MM.1S (cell line): ENCODE measurements at places on chromosomes 16 and 17.

GRCh38 chr17:53313746-53314145, 509.0 kb upstream of the KIF2B start:
- no peak for DNase-seq

DNA sequence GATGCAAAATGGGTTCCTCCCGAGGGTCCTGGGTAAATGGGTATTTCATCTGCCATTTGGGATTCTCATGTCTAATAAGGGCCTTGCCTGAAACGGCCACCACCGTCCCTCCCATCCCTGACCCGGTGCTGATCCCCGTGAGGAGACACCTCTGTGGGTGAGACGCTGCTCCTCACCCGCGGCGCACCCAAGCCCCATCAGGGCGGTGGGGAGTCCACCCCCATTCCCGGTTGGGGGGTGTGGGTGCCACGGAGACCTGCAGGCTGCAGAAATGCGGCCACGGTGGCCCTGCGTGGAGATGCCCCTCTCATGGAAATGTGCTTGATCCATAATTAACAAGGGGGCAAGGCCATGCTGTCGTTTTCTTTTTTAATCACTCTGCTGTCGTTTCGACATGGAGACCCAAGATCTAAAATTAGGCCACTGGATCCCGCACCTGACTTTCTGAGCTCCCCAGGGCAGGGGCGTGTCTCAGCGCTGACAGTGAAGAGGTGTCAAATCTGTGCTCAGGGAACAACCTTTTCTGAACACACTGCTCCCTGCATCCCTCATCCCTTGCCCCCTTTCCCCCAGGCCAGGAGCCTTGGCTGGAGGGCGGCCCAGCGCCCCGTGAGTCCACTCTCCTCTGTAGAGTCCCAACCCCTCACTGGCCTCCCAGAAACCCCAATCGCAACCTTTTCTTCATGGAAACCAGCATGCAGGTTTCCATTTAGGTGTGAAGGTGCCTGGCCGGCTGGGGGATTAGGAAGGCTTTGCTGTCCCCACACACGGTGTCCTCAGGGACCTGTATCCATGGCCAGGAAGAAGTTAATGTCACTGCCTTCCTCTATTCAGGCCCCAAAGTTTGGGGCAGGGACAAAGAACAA, 38.9 kb downstream of the PEMT start:
- no peak for DNase-seq

GRCh38 chr17:59332749-59333377, 1.4 kb downstream of the YPEL2 start:
- DNase-seq: no peak

DNA sequence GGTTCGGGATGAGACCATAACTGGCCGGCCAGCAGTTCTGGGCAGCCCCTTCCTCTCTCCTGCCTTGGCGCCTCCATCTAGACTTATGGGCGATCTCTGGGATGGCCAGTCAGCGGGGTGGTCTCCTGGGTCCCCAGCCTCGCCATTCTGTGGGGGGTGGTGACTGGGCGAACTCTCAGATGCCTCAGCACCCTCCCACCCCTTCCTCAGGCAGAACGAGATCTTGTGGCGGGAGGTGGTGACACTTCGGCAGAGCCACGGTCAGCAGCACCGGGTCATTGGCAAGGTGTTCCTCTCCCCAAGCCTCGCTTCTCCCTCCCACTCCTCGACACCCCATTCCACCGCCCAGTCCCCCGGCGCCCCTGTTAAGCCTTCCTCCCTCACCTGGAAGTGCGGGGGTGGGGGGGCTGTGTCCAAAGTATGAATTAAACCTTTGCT, 1.6 kb downstream of the HSF4 start:
- DNase-seq: no peak

- DNase-seq: no peak
These were observed 1.4 kb downstream of the MRPS7 start for GRCh38 chr17:75263055-75263454.

- DNase-seq: no peak
These were observed 6.3 kb upstream of the RNF227 start for GRCh38 chr17:7922269-7922844.

DNA sequence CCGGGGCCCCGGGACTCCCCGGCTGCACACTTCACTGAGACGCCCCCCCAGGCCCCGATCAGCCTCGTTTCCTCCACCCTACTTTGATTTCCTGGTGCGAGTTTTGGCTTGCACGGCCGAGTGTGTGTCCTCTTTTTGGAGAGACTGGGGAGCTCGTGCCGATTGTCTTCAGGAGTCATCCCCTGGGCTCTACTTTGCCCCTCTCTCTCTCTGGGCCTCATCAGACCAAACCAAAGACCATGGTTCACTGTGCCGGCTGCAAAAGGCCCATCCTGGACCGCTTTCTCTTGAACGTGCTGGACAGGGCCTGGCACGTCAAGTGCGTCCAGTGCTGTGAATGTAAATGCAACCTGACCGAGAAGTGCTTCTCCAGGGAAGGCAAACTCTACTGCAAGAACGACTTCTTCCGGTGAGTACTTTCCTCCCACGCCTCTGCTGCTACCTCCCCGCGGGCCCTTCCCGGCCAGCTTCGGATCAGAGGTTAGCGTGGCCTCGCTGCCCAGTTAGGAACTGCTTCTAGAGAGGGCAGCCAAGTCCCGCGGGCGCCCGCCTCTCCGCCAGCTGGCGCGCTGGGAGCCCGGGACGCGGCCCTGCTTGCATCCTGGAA, 787 bp downstream of the LHX1 start:
- DNase-seq: no peak

DNA sequence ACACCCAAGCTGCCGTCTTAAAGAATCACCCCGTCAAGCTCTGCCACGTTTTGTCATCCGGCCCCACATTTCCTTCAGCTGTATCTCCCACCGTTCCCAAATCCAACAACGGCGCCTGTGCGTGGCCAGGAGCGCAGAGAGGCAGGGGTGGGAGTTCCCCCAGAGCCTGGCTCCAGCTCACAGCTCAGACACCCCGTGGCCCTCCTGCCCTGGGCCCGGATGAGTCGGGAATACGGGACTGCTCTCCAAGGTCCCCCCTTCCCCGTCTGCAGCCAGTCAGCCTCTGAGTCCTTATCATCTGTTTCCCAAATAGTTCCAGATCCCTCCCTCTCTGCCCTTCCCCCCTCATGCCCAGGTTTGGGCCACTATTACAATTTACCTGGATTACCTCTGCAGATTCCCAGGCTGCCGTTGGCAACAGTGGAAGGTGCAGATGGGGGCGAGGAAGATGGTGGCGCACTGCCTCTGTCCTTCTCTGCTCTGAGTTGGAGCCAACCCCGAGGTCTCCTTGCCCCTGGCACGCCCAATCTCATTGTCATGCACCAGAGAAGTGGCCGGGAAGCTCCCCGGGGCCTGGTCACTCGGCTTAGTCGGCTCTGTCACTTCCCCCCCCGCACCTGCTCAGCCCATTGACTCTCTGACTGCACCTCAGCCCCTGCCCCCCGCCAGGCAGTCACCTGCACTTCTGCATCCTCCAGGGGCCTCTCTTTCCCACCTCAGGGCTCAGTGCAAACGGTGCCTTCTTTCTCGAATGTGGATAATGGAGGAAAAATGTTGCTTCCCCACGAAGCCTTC, 18.3 kb upstream of the RPTOR start:
- DNase-seq: no peak
